ENCODE measurements at places on chromosomes 2 and 18.

- DNase-seq, result no peak
Measured at GRCh38 chr2:2050446-2050845, 280.6 kb downstream of the MYT1L start.

DNA sequence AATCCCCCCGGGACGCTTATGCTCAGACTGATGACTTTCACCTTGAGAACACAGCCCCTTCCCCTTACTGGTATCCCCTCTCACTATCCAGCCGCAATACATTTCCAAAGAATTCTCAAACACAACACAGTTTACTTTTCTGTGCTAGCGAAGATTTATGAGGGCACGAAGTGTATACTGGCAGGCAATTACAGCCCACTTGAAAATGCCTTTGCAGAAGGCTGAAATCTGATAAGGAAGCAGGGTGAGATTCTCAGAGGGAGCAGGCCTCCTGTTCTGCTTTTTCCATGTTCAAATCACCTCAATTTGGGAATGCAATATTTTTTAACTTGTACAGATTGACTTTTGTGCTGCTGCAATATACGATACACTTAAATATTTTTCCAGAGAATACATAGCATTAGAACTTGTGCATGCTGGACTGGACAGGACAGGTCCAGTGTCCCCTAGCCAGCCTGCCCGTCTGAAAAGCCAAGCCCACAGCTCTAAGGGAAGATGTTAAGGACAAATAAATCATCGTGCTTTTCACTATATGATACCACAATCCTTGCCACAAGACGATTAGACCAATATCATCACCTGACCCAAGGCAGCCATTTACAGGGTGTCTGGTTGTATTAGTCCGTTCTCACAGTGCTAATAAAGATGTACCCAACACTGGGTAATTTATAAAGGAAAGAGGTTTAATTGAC, 262.1 kb downstream of the EPHA4 start:
- DNase-seq, result no peak

DNA sequence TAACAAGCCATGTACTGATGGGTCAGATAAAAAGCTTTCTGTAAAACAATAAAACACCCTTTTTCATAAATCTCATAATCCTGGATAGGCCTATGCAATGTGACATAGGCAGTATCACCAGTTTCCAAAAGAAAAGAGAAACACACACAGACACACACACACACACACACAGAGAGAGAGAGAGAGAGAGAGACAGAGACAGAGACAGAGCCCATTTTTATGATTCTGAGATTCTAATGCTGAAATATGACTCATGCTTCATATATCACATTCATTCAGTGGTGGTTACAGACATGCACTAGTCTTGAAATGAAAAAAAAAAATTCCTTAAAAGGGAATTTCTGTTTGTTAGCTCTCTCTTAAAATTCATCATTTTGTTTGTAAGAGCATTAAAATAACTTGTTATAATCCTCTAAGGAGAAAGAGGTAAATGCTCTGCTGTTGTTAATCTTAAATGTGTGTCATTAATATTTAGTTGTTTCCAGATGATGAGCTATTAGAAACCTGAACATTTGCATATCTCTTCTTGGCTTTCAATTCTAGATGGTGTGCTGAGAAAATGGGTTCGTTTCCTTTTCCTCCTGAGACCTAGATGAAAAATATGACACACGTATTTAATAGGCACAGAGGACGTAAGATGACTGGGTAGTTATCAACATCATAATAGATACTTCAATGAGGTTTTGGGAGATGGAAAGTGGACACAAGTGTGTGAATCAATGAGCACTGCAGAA, 1598.7 kb upstream of the ACVR2A start:
- DNase-seq, result no peak

DNA sequence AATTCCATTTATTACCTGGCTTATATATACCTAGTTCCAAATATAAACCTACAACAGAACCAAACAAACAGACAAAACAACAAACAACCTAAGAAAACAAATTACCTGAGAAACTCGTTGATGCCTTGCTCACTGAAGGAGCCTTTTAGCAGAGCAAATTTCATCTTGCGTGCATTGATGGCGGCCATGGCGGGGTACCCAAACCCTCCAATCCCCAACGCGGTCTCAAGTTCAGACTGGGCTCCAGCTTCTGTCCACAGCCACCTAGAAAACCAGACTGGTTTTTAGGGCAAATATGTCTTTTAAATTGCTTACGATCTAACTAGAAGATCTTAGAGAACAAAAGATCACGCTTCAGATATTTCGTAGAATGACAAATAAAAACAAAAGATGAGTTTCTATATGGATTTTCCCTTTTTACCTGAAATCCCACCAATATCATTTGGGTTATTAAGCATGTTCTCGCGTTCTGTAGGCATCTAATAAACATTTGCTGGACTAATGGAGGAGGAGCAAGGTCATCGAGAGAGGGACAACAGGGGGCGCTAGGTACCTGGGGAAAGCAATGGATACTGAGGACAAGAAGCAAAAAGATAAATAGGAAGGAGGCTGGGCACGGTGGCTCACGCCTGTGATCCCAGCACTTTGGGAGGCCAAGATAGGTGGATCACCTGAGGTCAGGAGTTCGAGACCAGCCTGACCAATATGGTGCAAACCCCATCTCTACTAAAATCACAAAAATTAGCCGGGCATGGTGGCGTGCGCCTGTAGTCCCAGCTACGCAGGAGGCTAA, 25.2 kb downstream of the PDIA6 start:
- DNase-seq, result peak; percentile 64

GRCh38 chr18:51321696-51322095, 124.2 kb upstream of the MEX3C start:
- DNase-seq, result no peak

- no peak for DNase-seq
Measured at GRCh38 chr2:151138507-151138906, 123.2 kb downstream of the RBM43 start.

DNA sequence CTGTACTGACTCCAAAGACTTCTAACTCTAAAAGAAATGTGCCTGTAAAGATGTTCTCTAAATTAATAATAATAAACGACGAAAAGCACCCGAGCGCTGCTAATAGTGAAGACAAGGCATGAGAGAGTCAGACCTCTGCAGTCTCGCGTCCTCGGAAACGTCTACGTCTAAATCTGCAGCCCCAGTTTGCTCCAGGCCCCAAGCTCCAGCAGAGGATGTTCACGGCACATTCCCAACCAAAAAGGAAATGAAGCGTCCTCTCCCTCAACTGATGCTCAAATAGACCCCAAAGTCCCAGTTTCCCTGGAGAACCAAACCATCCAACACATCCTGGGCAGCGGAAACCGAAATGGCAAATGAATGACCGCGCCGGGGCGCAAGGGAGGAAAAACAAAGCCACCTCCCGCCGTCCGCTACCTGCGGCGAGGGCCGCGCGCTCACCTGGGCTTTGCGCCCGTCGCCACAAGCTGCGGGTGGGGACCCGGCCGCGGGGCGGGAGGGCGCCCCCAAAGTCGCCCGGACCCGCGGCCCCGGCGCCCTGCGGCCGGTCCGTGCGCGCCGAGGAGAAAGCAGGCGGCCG, 47.1 kb upstream of the CCDC150 start:
- DNase-seq, result no peak

- DNase-seq, result no peak
Measured at GRCh38 chr2:113341191-113341869, 62.6 kb upstream of the PAX8 start.

DNA sequence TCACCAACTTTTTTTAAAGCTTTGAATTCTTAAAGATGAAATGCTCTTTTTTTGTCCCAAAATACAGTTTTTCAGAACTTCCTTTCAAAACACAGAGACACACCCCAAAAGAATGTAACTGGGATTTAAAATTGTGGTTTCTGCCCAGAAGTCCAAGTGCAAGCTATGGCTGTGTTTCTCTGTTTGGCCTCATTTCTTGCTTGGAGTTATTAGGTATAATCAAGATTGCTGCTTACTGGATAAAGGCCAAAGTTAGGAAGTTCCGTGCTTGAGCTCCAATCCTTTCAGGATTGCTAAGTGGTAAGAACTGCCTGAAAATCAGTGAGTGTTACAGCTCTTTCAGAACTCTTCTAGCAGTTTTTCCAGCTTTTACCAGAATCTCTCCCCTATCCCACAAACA, 16.9 kb downstream of the ZBTB7C start:
- DNase-seq, result no peak

GRCh38 chr2:142615876-142616275, 261.6 kb upstream of the KYNU start:
- no peak for DNase-seq

DNA sequence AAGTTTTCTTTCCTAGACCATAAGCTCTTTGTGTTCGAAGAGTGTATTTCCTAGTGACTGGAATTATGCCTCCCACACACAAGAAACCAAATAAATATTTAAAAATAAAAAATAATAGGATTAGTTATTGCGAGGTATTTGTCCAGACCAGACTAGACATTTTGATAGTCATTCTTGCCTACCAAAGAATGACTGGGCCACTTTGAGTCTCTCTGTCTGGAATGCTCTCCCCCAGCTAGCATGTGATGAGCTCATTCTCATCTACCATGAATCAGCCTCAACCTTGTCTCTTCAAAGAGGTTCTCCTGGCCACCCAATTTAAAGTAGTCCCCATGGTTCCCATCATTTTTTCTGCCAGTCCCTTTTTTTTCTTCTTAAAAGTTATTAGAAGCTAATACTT, 13.9 kb upstream of the DSC1 start:
- DNase-seq, result no peak

GRCh38 chr2:99285526-99285925, 15.5 kb downstream of the LYG1 start:
- DNase-seq, result no peak

GRCh38 chr2:208619993-208620392, 213.4 kb downstream of the PTH2R start:
- no peak for DNase-seq

- DNase-seq, result no peak
Measured at GRCh38 chr2:97808816-97809215, 95.4 kb downstream of the ZAP70 start.

GRCh38 chr2:138730497-138731030, 49.6 kb downstream of the NXPH2 start:
- no peak for DNase-seq

- DNase-seq, result no peak
Measured at GRCh38 chr2:44273596-44273995, 1.7 kb upstream of the SLC3A1 start.

- DNase-seq, result no peak
Measured at GRCh38 chr18:47274961-47275360, 23.5 kb upstream of the SKOR2 start.

DNA sequence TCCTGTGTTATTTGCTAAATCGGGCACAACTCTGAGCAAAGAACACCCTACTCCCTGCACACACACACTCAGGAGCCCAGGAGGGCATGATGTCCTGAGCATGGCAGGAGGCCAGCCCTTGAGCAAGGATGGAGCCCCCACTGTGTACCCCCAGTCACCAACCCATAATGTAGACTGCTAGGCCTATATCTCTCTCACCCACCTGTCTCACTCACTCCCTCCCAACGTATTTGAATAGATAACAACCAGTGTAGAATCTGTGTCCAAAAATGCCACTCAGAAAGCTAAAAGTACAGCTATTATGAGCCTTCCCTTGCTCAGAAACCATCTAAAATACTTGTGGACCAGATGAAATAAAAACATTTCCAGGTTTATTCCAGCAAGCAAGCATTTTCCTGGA, 29.3 kb downstream of the MERTK start:
- DNase-seq, result no peak

GRCh38 chr2:205288686-205289085, 393.6 kb upstream of the NRP2 start:
- no peak for DNase-seq

GRCh38 chr2:45816272-45816671, 164.8 kb downstream of the PRKCE start:
- no peak for DNase-seq

DNA sequence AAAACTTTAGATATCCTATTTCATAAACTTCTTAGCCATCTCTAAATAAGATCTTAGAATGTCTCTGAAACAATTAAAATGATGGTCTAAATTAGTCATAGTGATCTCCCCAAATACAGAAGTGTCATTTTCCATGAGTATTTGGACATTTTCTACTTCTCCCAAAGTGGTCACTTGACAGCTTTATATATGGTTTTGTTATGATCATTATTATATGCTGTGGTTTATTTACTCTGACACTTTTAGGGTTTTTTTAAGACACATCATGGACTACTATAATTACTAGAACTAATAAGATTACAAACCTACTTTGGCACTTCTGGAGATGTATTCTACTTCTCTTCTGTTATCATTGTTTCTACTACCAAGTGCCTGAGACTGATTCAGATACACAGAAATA, 47.1 kb downstream of the SLC25A12 start:
- no peak for DNase-seq

DNA sequence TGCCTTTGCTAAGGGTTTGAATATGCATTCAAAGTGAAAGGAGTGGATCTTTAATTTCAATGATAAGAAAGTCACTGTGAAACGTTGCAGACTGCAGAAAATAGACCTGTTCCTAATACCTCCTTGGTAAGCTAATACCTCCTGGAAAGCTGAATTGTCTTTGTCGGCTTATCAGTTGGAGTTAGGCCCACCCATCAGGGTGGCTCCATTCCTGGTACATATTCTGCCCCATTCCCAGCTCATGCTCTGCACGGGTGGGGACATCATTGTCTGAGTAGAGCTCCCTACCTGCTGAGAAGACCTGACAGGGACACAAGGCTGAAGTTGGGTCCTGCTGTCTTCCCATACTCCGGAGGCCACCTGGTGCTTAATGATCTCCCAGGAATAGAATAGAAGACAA, 203.3 kb downstream of the EN1 start:
- no peak for DNase-seq

GRCh38 chr2:29295845-29296244, 180.6 kb downstream of the CLIP4 start:
- DNase-seq, result no peak

DNA sequence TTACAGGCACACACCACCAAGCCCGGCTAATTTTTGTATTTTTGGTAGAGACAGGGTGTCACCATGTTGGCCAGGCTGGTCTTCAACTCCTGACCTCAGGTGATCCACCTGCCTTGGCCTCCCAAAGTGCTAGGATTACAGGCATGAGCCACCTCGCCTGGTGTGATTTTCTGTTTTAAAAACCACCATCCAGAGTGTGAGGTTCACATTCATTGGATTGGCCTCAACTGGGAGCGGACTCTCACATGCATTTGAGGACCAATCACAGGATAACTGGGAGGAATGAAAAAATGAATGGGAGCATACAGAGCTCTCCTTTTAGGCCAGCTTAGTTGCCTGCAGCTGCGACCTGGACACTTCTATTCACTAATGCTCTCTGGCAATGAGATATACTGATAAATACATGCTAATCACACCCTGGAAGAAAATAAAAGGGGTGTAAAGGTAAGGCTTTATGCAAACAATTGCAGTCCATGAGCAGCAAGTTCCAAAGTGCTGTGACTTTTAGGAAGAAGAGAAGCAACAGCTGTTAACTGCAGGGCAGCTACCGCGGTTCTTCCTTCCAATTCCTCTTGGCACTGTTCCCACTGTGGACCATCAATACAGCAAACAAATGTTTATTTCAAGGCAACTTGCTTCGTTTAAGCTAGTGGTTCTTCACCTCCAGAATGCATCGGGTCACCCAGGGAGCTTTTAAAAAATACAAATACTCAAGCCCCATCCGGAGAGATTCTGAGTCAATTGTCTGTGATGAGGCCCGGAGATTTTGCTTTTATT, 49.5 kb upstream of the FZD5 start:
- no peak for DNase-seq

GRCh38 chr2:174074831-174075230, 109.7 kb upstream of the SP3 start:
- DNase-seq, result no peak
